ENCODE measurements at places on chromosomes 5 and 9.
A peak's percentile ranks its signal among the peaks of the same experiment; 100 is the strongest.

DNA sequence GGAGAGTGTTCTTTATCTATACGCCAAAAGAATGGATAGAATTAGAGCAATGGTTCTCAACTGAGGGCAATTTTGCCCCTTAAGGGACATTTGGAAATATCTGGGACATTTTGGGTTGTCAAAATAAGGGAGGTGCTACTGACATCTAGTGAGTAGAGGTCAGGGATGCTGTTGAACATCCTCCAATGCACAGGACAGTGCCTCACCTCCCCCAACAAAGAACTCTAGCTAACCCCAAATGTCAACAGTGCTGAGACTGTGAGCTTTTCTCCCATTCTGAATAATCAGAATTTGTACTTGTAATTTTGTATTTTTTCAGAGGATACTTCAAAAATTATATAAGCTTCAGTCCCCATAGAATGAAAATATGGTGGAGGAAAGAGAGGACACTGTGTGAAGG, 8.6 kb upstream of the SMC5 start:
- DNase-seq: no peak

- peak; percentile 22 for DNase-seq
Measured at GRCh38 chr9:105138306-105138801, 106.1 kb upstream of the SLC44A1 start.

- DNase-seq: no peak
Measured at GRCh38 chr5:44385291-44385900, 3.8 kb downstream of the FGF10 start.

GRCh38 chr9:85156652-85157051, 487.1 kb downstream of the NTRK2 start:
- no peak for DNase-seq

GRCh38 chr5:1703352-1704050, 96.1 kb downstream of the MRPL36 start:
- DNase-seq: no peak

DNA sequence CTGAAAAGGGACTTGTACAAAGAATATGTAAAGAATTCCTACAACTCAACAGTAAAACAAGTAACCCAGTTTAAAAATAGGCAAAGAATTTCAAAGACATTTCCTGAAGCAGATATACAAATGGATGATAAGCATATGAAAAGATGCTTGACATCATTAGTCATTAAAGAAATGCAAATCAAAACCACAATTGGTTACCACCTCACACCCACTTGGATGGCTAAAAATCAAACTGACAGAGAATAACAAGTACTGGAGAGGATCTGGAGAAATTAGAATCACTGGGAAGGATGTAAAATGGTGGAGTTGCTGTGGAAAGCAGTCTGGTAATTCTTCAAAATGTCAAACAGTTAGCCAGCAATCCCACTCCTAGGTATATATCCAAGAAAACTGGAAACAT, 12.5 kb upstream of the FOXE1 start:
- no peak for DNase-seq

- DNase-seq: no peak
Measured at GRCh38 chr9:68747043-68747533, 42.0 kb downstream of the PIP5K1B start.

DNA sequence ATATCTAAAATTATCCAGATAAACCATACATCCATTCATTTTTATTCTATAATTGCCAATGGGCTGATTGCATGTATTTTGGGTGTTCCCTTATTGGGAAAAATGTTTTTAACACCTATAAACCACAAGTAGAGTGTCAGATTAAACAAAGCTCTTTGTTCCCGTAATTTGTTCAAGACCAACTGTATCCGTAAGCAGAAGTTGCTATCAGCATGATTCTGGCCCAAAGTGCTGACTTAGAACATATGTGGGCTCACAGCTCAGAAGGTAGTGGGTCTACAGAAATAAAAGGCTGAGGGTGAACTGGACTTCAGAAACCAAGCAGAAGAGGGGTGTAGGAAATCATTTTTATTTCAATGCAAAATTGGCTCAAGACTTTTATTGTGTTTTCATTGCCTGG, 23.5 kb upstream of the IL7R start:
- no peak for DNase-seq

GRCh38 chr5:126370796-126371718, 52.2 kb upstream of the GRAMD2B start:
- peak; percentile 91 for DNase-seq

- no peak for DNase-seq
Measured at GRCh38 chr5:72451741-72452505, 55.3 kb downstream of the ZNF366 start.

- no peak for DNase-seq
Measured at GRCh38 chr9:126681336-126681735, 67.6 kb downstream of the LMX1B start.

DNA sequence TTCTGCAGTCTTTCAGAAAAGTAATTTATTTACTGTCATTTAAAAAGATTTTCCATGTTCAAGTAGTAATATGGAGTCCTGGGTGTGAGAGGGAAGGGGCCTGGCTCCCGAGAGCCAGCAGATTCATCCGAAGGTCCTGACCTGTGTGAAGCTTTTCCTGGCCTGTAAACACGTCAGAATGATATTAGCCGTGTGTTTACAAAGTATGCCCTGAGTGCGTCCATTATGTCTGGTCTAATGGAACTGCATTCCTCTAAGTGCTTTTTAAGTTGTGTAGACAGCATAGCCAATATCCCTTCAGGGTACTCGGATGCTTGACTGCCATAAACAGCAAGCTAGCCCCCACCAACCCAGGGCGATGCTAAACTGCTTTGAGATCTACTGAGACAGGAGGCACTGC, 495.2 kb downstream of the AGTPBP1 start:
- DNase-seq: no peak

All from DMS53 (cell line).